ENCODE measurements at places on chromosomes 12 and 14. TPM values are rescaled to one million over a fixed set of nuclear protein-coding genes. Genes with fewer than 3 reads are reported as not detected.
A peak's percentile ranks its signal among the peaks of the same experiment; 100 is the strongest.

GRCh38 chr14:56487090-56487667 is 92.4 kb upstream of the TMEM260 start:
- no peak for DNase-seq
- H3K27me3 ChIP-seq = no peaks in the 10 kb centered on the region
- no peaks in the 10 kb centered on the region for H3K36me3 ChIP-seq

Gene TAS2R14
- total RNA-seq = 2.1 TPM

DNA sequence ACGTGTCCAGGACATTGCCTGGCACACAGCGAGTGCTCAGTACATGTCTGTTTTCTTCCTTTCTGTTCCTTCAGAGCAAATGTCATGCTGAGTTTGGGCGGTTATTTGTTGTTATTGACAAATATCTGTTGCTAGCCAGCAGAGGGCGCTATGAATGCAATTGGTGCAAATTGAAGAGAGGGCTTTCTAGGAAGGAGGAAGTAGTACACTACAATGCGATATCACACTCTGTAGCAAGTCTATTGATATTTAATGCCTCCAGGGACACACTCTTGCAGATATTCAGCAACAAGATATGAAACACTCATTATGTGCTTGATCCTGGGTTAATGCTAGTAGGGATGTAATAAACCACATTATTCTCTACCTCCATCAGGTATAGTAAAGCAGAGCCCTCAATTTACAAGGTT is 267.3 kb upstream of the SRRM4 start:
- peak; percentile 68 for DNase-seq
- H3K27me3 ChIP-seq = no peaks in the 10 kb centered on the region
- H3K27ac ChIP-seq = no peak overlapping the region

DNA sequence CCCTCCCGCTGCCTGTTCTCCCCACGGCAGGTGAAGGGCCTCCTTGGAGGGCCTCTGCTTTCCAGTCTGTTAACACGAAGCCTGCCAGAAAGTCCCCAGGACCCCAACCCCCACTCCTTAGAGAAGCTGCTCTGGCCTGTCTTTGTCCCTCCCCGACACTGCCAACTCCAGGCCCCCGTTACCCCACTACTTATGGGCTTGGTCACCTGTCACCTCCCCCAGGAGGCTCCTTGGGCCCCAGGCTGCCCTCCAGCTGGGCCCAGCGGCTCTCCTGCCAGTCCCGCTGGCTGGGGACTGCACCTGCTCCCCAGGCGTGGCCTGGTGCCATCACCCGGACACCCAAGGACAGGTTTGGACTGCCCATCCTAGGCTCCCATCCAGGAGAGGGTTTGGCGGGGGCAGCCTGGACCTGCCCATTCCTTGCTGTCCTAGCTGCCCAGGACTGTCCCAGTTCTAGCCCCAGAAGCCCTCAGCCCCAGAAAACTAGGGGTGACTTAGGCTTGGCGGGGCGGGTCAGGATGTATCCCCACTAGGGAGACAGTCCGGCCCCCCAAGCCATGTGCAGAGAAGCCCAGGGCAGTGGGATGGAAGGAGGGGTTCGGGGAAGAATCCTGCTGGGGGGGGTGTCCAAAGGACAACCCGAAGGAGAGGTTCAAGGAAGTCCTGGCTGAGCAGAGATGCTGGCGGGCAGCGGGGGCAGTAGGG is 155.7 kb upstream of the C14orf180 start:
- H3K27me3 ChIP-seq = no peaks in the 10 kb centered on the region
- no peak overlapping the region for H3K4me3 ChIP-seq
- no peaks in the 10 kb centered on the region for H3K36me3 ChIP-seq
- no peak overlapping the region for H3K27ac ChIP-seq

Gene ATP5MC2
- 379 TPM for total RNA-seq

DNA sequence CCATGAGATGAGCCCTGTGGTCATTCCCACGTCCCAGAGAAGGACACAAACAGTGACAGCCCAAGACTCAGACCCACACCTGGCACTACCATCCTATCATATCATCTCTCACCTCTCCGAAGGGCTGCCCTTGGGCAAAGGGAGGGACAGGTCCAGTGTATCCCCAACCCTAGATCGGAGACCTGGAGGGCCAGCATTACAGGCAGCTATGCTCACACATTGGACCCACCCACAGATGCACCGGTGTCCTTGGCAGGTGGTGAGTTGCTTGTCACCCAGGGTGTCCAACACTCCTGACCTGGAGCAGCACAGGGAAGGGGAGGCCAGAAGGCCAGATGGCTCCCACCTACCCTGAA is 117.4 kb downstream of the DICER1 start:
- H3K27me3 ChIP-seq = no peaks in the 10 kb centered on the region
- DNase-seq = no peak

Gene ESR2
- total RNA-seq = 0.11 TPM

- DNase-seq = no peak
- no peaks in the 10 kb centered on the region for H3K27me3 ChIP-seq
- H3K27ac ChIP-seq = no peak overlapping the region
- H3K4me3 ChIP-seq = no peak overlapping the region
These were observed 5.1 kb downstream of the KLC1 start for GRCh38 chr14:103634156-103634555.

DNA sequence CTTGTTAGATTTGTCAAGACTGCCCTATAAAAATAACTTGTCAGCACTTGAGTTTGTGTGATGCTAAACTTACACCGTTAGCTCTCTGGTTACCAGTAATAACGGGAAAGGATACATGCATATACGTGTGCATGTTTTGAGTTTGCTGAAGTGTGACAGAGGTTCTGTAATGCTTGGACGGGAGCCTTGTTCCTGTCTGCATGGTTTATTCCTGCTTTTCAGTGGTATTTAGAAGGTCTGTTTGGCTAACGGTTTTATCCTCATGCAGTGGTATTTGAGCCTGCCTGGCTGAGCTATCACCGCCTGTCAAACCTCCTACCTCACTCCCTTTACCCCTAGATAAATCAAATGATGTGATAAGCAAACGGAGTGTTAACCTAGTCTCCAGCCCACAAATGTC is 305.6 kb downstream of the GALC start:
- no peak overlapping the region for H3K4me3 ChIP-seq
- no peaks in the 10 kb centered on the region for H3K4me1 ChIP-seq
- DNase-seq = no peak
- H3K27ac ChIP-seq = no peak overlapping the region

DNA sequence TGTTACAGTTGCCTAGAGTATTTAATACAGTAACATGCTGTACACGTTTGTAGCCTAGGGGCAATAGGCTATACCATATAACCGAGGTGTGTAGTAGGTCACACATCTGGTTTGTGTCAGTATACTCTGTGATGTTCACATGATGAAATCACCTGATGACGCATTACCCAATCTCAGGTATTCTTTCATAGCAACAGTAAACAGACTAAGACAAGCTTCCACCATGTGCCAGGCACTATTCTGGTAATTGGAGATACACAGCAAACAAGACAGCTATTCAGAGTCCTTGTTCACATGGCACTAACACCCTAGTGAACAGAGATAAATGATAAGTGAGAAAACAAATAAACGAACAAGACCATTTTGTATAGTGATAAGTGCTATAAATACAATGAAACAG is 3.8 kb upstream of the PDE3A start:
- H3K4me3 ChIP-seq = no peak overlapping the region
- no peaks in the 10 kb centered on the region for H3K4me1 ChIP-seq
- DNase-seq = no peak
- no peaks in the 10 kb centered on the region for H3K36me3 ChIP-seq

- no peak for DNase-seq
- no peak overlapping the region for H3K27ac ChIP-seq
- no peaks in the 10 kb centered on the region for H3K36me3 ChIP-seq
- H3K4me3 ChIP-seq = no peak overlapping the region
- no peaks in the 10 kb centered on the region for H3K4me1 ChIP-seq
- no peaks in the 10 kb centered on the region for H3K27me3 ChIP-seq
These were observed 17.7 kb upstream of the NRXN3 start for GRCh38 chr14:78152201-78153063.

Gene FAM90A1
- total RNA-seq = 0.09 TPM

Gene STAT2
- total RNA-seq = 47.8 TPM

DNA sequence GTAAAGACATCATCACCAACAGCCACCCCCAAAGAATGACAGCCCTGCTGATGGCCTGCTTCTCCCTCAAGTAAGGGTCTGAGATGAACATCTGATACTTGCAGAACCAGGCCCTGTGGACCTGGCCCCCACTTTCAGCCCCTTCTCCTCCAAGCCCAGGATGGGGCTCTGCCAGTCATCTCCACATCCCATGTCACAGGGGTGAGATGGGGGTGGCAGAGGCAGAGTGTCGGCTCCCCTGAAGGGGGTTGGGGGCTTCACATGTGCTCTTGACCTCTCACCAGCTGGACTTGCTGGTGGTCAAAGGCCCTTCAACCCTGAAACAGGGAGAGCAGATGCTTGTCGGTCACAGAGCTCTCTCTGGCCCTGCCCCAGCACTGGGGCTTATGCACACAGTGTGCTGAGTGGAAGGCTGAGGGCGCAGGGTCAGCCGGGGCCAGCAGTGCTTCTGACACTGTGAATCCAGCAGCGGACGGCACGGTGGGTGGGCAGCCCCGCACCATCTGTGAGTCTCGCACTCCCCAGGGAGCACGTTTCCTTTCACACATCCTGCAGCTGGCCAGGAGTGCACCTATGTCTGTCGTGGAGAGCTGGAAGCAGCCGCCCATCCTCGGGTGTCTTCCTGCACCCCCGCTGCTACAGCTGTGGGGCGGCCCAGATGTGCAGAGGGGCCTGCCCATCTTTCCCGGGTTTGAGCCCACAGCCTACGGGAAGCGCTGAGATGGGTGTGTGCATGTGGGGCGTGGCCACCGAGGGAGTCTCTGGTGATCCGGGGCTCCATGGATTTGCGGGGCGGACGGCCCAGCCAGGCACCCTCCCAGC is 94.3 kb downstream of the ADGRD1 start:
- no peak for DNase-seq
- no peak overlapping the region for H3K27ac ChIP-seq
- H3K4me3 ChIP-seq = no peak overlapping the region
- no peaks in the 10 kb centered on the region for H3K36me3 ChIP-seq
- H3K27me3 ChIP-seq = no peaks in the 10 kb centered on the region
- H3K4me1 ChIP-seq = no peaks in the 10 kb centered on the region

- H3K4me3 ChIP-seq = no peak overlapping the region
- no peaks in the 10 kb centered on the region for H3K36me3 ChIP-seq
- no peak overlapping the region for H3K27ac ChIP-seq
These were observed 121.3 kb upstream of the MAX start for GRCh38 chr14:65223636-65224035.

DNA sequence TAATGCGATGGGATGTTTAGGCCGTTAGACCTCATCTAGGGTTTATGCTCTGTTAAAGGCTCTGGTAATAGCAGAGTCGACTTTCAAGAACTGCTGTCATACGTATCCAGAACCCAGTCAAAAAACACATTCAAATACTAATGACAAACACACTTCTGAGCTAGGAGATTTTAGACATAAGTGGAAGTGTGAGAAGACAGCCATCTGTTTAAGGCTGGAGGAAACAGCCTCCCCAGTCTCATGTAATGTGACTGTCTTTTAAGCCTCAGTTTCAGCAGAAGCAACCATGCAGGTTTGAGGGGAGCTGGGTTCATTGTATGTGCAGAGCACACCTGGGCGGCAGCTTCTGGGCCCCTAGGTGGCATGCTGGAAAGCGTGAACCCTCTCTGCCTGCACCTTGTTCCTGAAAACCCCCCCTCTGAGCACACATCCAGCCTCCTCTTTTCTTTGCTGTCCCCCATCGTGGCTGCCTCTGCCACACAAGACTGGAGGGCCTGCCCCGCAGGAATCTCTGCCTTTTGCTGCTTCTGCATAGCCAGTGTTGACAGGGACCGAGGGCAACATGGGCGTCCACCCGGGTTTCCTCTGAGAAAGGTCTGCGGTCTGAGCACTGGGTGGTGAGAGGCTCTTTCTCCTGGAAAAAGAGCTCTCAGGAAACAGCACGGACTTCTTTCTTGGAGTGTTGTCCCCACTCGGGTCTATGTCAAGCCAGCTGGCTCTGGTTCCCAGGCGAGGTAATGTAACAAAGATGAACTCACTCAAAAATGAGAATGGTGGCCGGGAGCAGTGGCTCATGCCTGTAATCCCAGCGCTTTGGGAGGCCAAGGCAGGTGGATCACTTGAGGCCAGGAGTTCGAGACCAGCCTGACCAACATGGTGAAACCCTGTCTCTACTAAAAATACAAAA is 11.6 kb downstream of the WNT5B start:
- DNase-seq = no peak
- H3K27me3 ChIP-seq = no peaks in the 10 kb centered on the region
- no peak overlapping the region for H3K4me3 ChIP-seq
- no peaks in the 10 kb centered on the region for H3K36me3 ChIP-seq

Gene SYT10
- 0.70 TPM for total RNA-seq

GRCh38 chr14:105421723-105422615 is 2.3 kb downstream of the MTA1 start:
- H3K27ac ChIP-seq = no peak overlapping the region
- peak overlapping the region; percentile 88 for H3K4me3 ChIP-seq
- no peak for DNase-seq
- H3K27me3 ChIP-seq = no peaks in the 10 kb centered on the region

DNA sequence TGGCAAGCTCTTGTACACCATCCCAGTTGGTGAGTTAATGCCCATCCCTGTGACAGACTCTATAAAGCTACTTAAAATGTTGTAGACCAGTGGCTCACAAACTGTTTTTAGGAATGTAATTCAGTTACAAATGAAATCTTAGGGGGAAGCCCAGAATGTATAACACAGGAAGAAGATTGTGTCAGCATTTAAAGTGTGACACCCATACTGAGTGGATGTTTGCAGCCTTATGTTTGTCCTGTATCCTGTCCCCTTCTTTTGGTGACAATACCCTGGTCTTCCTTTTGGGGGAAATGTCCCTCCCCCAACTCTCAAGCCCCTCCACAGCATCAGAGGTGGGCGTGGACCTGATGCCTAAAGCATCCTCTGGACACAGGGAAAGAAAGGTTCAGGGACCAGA is 47.6 kb upstream of the FAM222A start:
- H3K27ac ChIP-seq = no peak overlapping the region
- no peaks in the 10 kb centered on the region for H3K4me1 ChIP-seq
- no peaks in the 10 kb centered on the region for H3K27me3 ChIP-seq
- no peak overlapping the region for H3K4me3 ChIP-seq

DNA sequence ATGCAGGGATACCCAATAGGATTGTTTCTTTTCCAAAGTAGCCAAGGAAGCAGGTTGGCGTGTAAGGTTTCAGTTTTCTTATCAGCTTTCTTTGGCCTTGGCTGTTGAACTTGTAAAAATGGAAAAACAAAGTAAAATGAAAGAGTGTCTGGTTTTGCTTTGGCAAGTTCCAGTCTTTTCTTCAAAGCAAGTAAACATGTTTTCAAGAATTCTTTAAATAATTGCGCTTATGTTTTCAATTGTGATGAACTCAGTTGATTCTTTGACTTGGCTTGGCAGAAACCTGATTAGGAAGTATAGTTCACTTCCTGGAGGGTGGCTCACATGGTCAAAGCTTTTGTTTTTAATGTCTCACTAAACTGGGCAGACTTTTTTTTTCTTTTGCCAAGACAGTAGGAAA is 112.2 kb upstream of the USP44 start:
- H3K27ac ChIP-seq = no peak overlapping the region
- no peaks in the 10 kb centered on the region for H3K4me1 ChIP-seq

- H3K4me3 ChIP-seq = no peak overlapping the region
- no peaks in the 10 kb centered on the region for H3K4me1 ChIP-seq
- no peaks in the 10 kb centered on the region for H3K27me3 ChIP-seq
- no peak for DNase-seq
These were observed 170.6 kb upstream of the GARIN6 start for GRCh38 chr12:99476956-99477355.
